ENCODE measurements at places on chromosomes 5 and 9.

GRCh38 chr5:124580925-124581737 is 165.3 kb downstream of the ZNF608 start:
- no peaks in the 10 kb centered on the region for H3K36me3 ChIP-seq
- H3K27me3 ChIP-seq = no peaks in the 10 kb centered on the region
- H3K4me3 ChIP-seq = no peak overlapping the region

DNA sequence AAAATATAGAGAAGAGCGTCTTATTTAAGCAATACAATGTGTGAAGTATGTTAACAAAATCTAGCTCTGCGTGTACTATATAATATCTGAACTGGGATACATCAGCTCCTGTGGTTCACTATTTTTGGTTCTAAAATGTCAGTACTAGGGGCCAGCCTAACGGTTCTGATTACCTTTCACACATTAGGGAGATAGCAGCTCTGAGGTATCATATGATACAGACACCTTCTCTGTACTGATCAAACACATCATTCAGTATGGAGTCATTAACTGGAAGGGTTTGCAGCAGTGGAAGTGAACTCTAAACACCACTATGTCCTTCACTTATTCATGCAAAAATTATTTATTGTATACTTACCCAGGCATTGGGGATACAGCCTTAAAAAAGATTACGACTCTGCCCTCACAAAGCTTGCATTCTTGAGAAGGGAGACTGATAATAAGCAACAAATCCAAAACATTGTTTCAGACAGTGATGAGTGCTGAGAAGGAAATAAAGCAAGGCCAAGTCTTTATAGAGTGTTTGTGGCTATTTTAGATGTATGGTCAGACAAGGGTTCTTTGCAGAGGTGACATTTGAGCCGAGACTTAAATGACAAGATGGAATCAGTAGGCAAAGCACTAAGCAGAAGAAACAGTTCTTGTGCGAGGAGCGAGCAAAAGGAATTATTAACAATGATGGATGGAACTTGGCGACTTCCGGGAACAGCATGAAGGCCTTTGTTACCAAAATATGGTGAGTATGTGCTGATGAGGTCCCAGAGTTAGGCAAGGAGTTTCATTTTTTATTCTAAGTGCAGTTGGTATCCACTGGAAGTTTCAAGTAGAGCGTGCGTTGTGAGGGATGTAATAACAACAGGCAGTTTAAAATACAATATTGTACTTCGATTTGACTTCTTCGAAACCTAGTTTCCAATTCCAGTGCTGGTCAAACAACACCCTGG is 1.8 kb upstream of the LNPEP start:
- H3K27me3 ChIP-seq = no peaks in the 10 kb centered on the region
- H3K27ac ChIP-seq = peak overlapping the region; percentile 94
- H3K4me3 ChIP-seq = peak overlapping the region; percentile 95
- no peak for DNase-seq
- no peaks in the 10 kb centered on the region for H3K36me3 ChIP-seq

DNA sequence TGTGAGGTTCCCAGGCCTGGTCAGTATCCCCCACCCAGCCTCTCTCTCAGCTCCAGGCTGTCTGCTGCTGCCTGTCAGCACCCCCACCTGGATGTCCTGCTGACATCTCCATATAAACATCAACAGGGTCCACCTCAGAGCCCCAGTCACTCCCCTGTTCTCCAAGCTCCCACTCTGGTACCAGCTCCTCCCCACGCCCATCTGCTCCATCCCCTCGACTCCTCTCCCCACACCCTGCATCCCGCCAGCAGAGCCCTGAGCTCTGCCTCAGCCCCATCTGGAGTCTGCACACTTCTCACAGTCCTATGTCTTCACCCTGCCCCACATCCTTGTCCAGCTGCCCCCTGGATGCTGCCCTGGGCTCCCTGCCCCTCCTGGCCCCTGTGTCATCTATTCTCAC is 67.7 kb upstream of the LRRTM2 start:
- H3K27me3 ChIP-seq = no peaks in the 10 kb centered on the region
- H3K27ac ChIP-seq = no peak overlapping the region
- no peak overlapping the region for H3K4me3 ChIP-seq
- H3K36me3 ChIP-seq = peaks cover 20% of the 10 kb centered on the region
- DNase-seq = no peak

DNA sequence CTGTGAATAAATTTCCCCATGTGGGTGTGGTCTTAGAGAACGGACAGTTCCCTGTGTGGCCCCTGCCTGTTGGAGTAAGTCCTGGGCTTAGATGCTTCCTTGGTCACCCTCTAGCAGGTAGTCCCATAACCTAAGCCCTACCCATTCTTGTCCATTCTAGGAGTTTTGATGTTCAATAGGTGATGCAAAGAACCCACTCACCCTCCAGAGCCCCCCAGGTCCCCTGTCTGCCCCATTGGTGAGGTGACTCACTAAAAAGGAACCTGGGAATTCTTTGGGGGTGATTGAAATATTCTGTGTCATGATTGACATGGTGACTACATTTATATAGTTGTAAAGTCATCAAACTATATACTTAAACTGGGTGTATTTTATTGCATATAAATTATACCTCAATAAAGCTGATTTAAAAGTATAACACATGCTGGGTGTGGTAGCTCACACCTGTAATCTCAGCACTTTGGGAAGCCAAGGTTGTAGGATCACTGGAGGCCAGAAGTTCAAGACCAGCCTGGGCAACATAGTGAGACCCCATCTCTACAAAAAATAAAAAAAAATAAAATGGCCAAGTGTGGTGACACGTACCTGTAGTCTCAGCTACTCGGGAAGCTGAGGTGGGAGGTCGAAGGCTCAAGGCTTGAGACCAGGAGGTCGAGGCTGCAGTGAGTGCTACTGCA is 20.8 kb upstream of the GTF3C5 start:
- DNase-seq = no peak
- H3K4me3 ChIP-seq = no peak overlapping the region
- no peaks in the 10 kb centered on the region for H3K27me3 ChIP-seq
- no peaks in the 10 kb centered on the region for H3K36me3 ChIP-seq

- H3K4me1 ChIP-seq = no peaks in the 10 kb centered on the region
- no peak for DNase-seq
- no peak overlapping the region for H3K27ac ChIP-seq
- H3K4me3 ChIP-seq = no peak overlapping the region
- H3K27me3 ChIP-seq = no peaks in the 10 kb centered on the region
- H3K36me3 ChIP-seq = no peaks in the 10 kb centered on the region
Observed at GRCh38 chr9:91777292-91777830, 172.7 kb downstream of the ROR2 start.

- no peak overlapping the region for H3K4me3 ChIP-seq
- H3K36me3 ChIP-seq = no peaks in the 10 kb centered on the region
- no peaks in the 10 kb centered on the region for H3K27me3 ChIP-seq
- no peak for DNase-seq
- no peak overlapping the region for H3K27ac ChIP-seq
Observed at GRCh38 chr5:67520161-67520908, 323.7 kb upstream of the CD180 start.

DNA sequence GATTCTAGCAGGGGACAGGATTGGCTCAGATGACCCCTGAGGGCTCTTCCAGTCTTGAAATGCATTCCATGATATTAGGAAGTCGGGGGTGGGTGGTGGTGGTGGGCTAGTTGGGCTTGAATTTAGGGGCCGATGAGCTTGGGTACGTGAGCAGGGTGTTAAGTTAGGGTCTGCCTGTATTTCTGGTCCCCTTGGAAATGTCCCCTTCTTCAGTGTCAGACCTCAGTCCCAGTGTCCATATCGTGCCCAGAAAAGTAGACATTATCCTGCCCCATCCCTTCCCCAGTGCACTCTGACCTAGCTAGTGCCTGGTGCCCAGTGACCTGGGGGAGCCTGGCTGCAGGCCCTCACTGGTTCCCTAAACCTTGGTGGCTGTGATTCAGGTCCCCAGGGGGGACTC is 2.9 kb upstream of the MYOZ3 start:
- no peak for DNase-seq
- H3K27ac ChIP-seq = peak overlapping the region; percentile 85
- no peak overlapping the region for H3K4me3 ChIP-seq
- no peaks in the 10 kb centered on the region for H3K36me3 ChIP-seq

GRCh38 chr5:146344155-146345118 is 5.8 kb downstream of the POU4F3 start:
- H3K4me1 ChIP-seq = peaks cover 5% of the 10 kb centered on the region
- DNase-seq = no peak
- peak overlapping the region; percentile 40 for H3K4me3 ChIP-seq
- H3K36me3 ChIP-seq = no peaks in the 10 kb centered on the region
- H3K27me3 ChIP-seq = peaks cover 12% of the 10 kb centered on the region
- H3K27ac ChIP-seq = no peak overlapping the region

DNA sequence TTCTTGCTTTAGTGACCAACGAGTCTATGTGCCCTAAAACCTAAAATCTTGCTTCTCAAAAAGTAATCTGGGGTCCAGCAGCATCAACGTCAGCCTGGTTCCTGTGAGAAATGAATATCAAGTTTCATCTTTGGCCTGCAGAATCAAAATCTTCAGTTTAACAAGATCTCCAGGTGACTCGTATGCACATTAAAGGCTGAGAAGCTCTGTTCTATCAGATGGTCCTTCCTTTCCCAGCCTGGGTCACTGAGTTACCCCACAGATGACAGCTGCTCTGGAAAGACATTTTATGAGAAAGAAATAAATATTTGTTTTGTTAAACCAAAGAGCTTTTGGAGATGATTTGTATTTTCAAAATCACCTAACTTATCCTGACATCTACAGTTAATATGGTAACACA is 75.8 kb downstream of the ADAMTSL1 start:
- no peak overlapping the region for H3K27ac ChIP-seq
- H3K4me3 ChIP-seq = no peak overlapping the region
- no peaks in the 10 kb centered on the region for H3K36me3 ChIP-seq

GRCh38 chr5:150153483-150153882 is 2.2 kb downstream of the PDGFRB start:
- peak overlapping the region; percentile 98 for H3K27ac ChIP-seq
- H3K4me3 ChIP-seq = peak overlapping the region; percentile 90
- no peak for DNase-seq
- no peaks in the 10 kb centered on the region for H3K27me3 ChIP-seq
- peaks cover 3% of the 10 kb centered on the region for H3K36me3 ChIP-seq

- H3K27ac ChIP-seq = no peak overlapping the region
- no peak overlapping the region for H3K4me3 ChIP-seq
- DNase-seq = no peak
- no peaks in the 10 kb centered on the region for H3K4me1 ChIP-seq
Observed at GRCh38 chr9:99980598-99980997, 74.1 kb downstream of the STX17 start.

GRCh38 chr9:4393806-4394523 is 94.1 kb upstream of the GLIS3 start:
- no peaks in the 10 kb centered on the region for H3K27me3 ChIP-seq
- H3K4me1 ChIP-seq = no peaks in the 10 kb centered on the region
- no peak overlapping the region for H3K27ac ChIP-seq
- H3K4me3 ChIP-seq = no peak overlapping the region

DNA sequence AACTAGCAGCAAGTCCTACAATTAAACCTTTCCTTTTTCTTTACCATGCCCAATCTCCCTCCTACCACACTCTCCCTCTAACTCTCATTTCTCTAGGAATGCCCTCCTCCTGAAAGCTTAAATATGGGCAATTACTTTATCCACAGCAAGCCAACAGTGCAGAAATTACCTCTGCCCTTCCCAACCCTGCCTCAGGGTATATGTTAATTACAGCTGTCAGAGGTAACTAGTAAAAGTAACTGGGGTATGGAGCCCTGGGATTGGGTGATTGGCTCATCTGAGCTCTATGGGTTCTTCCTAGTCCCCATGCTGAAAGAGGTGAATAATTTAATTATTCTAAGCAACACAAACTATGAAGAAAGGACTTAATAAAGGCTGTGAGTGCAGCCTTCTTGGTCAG is 478.9 kb upstream of the NMUR2 start:
- no peak overlapping the region for H3K27ac ChIP-seq
- no peaks in the 10 kb centered on the region for H3K27me3 ChIP-seq
- no peak for DNase-seq
- H3K4me1 ChIP-seq = no peaks in the 10 kb centered on the region
- no peak overlapping the region for H3K4me3 ChIP-seq
- no peaks in the 10 kb centered on the region for H3K36me3 ChIP-seq

- H3K4me1 ChIP-seq = no peaks in the 10 kb centered on the region
- no peak overlapping the region for H3K27ac ChIP-seq
- H3K36me3 ChIP-seq = no peaks in the 10 kb centered on the region
- DNase-seq = no peak
- H3K4me3 ChIP-seq = no peak overlapping the region
Observed at GRCh38 chr9:27372615-27373014, 75.7 kb upstream of the EQTN start.

- no peaks in the 10 kb centered on the region for H3K27me3 ChIP-seq
- peak overlapping the region; percentile 48 for H3K27ac ChIP-seq
- DNase-seq = no peak
Observed at GRCh38 chr5:75049456-75050351, 2.7 kb downstream of the GCNT4 start.

GRCh38 chr5:158463938-158464337 is 605.0 kb upstream of the CLINT1 start:
- DNase-seq = peak; percentile 82
- H3K36me3 ChIP-seq = no peaks in the 10 kb centered on the region
- no peaks in the 10 kb centered on the region for H3K27me3 ChIP-seq
- no peaks in the 10 kb centered on the region for H3K4me1 ChIP-seq
- no peak overlapping the region for H3K4me3 ChIP-seq

- peak overlapping the region; percentile 45 for H3K27ac ChIP-seq
- H3K4me3 ChIP-seq = no peak overlapping the region
- H3K36me3 ChIP-seq = no peaks in the 10 kb centered on the region
Observed at GRCh38 chr5:64973215-64973614, 204.5 kb downstream of the CWC27 start.

DNA sequence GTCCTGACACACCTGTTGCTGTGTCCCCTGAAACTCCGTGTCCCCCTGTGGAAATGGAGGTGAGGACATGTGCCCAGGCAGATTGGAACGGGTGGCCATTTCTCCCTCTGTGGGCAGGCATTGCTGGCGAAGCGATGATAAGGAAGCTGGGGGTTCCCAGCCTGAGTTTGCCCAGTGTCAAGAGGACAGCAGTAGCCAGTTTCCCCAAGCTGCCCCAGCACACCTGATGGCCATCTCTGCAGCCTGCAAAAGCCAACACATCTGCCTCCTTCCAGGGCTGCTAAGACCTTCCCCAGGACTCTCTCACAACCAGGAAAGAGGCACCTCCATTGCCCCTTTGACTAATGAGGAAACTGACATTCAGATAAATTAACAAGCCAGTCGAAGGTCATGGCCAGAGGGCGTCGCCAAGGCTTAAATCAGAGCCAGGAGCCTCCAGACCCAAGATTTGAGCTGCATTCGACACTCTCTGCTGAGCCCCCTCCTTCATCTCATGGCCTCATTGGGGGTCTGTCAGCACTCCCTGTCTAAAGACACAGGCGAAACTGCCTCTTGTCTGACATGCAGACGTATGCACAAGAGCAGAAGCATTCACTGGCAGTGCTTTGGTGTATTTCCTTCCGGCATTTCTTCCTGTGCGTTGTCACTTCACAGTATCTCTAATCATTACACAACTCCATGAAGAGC is 10.4 kb upstream of the WNK2 start:
- no peaks in the 10 kb centered on the region for H3K36me3 ChIP-seq
- no peak for DNase-seq
- no peak overlapping the region for H3K4me3 ChIP-seq
- H3K27ac ChIP-seq = no peak overlapping the region
- H3K27me3 ChIP-seq = no peaks in the 10 kb centered on the region
